ENCODE measurements at places on chromosomes 12 and 14.

- no peak for DNase-seq
Measured at GRCh38 chr12:116544656-116545055, 14.5 kb upstream of the MAP1LC3B2 start.

- no peak for DNase-seq
Measured at GRCh38 chr12:1560704-1561103, 33.7 kb downstream of the FBXL14 start.

DNA sequence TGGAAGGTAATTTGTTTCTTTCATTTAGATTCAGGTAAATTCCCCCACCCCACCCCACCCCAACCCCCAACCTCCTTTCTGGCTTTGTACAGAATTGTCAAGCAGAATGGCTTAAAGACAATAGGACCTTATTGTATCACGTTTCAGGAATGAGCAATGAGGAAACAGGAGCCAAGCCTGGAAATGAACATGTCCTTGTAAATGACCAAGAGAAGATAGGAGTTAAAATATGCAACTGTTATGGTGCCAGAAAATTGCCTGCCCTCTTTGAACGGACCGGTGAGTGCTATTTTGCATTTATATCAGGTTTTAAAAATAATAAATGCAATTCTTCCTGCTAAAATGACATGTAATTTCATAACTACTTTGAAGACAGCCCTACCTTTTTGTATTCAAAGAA, 141.6 kb upstream of the PELI2 start:
- no peak for DNase-seq

DNA sequence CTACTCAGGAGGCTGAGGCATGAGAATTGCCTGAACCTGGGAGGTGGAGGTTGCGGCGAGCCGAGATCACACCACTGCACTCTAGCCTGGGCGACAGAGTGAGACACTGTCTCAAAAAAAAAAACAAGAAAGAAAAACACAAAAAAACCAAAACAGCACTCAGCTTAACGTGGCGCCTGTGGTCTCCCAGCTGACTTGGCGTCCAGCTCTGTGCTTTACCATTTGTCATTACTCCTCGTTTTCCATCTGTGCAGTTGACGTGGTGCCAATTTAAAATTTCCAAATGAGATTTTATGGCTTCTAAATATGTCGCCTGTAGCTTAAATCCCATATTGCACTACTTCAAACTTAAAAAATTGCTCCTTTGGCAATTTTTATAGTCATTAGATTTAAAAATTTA, 2.0 kb downstream of the MGP start:
- DNase-seq: no peak

DNA sequence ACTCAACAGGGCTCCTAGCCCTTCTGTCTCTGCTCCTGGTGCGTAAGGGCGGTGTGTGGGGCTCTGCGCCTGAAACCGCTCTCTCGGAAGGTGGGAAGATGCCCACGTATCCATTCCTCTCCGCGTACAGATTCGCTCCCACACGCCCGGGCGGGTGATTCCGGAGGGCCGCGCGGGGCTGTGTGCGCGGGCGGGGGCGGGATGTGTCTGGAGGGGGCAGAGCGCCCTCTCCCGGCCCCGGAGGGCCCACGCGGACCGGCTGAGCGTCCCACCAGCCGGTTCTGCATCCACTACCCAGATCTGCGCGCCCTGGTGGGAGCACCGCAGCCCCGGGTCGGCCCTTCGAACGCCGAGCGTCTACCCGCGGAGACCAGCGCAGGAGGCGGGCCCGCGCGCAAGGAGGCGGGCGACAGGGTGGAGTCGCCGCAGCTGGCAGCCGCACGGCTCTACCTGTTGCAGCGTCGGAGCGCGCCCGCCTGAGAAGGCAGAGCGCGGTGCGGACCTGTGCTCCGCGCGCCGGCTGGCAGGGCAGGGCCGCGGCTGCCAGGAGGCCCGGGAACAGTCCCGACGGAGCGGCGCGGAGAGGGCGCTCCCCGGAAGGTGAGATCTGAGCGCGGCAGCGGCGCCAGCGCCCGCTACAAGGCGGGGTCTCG, 1.4 kb upstream of the KCNK13 start:
- peak; percentile 44 for DNase-seq

Measured in HT1080 (cell line).